ENCODE measurements at places on chromosomes 11 and 22.

- DNase-seq, result no peak
These were observed 8.0 kb downstream of the NAGA start for GRCh38 chr22:42062506-42063170.

- DNase-seq, result no peak
These were observed 91.5 kb upstream of the YWHAH start for GRCh38 chr22:31852691-31853421.

- no peak for DNase-seq
These were observed 53.0 kb downstream of the PARVA start for GRCh38 chr11:12430351-12430750.

DNA sequence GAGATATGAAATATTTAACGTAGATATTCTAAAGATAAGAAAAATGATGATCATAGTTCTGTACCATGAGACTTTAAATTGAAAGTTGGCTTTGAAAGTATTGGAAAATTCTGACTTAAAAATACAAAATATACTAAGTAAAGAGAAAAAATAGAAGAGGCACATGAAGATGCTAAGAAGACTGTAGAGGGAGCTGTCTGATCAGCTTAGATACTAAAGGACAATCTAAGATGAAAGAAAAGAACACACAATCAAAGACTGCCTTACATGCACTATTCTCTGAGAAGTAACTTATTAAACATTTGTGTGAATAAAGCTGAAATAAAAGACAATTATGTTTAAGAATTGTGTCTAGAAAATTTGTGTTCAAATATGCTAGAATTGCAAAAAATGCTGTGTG is 55.1 kb downstream of the RBMXL2 start:
- no peak for DNase-seq

DNA sequence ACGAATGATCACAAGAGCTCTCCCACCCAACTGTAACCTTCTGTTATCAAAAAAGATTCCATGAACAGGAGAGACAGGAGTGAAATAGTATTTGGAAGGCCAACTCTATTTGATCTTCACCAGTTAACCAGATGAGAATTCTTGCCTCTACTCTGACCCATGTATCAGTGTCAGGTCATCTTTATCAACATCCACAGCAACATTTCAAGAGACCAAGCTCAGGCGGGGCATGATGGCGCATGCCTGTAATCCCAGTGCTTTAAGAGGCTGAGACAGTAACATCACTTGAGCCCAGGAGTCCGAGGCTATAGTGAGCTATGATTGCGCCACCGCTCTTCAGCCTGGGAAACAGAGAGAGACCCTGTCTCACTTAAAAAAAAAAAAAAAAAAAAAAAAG is 62.3 kb downstream of the GAB2 start:
- DNase-seq, result no peak

DNA sequence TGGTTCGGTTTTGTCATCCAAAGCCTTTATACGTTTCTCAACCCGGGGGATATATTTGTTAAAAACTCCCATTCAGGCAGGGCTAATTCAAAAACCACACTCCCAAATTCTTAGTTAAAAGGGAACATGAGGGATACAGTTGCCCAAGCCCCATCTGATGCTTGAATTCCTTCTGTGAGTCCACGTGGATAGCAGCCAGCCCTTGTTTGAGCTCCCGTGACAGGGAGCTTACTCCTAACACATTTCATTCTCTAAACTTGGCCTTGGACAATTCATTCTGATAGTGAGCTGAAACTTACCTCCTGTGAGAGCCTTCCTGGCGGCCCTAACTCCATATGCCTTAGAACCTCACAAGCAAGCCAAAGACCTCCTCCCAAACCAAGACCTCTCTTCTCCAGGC is 357.5 kb downstream of the TENM4 start:
- DNase-seq, result no peak

- no peak for DNase-seq
These were observed 24.4 kb upstream of the CBX7 start for GRCh38 chr22:39176714-39177455.

- peak; percentile 49 for DNase-seq
These were observed 5.4 kb downstream of the KBTBD4 start for GRCh38 chr11:47573321-47573720.

DNA sequence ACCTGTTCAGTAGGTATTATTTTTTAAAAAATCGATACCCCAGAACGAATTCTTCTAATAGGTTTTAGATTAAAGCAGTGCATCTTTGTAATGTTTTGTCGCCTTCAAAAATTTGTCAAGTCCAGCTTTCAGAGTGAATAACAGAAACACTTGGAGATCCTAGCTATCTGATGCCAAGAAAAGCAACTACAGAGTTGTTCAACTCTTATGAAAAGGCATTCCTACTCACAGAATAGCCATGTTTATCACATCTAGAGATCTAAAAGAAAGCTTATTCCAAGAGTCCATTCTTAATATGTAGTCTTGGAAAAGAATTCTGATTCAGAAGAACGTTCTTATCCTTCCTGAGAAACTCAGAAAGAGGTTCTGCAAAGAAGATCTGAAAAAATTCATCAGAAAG is 268.5 kb downstream of the TTC28 start:
- no peak for DNase-seq

DNA sequence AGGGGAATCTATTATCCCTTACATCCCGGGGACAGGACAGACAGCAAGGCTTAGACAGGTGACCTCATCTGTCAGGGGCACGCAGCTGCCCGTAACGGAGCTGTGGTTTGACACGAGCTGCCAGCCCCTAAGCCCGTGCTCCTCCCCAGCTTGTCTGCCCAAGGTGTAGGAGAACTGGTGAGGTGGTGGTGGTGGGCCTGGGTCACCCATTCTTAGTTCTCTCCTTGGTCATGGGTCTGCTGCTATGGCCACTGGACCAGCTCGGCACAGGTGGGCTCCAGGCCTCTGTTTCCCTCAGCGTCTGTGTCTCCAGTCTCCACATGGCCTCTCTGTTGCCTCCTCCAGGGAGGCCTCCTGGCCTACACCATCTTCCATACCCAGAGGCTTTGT is 5.4 kb downstream of the PARVG start:
- DNase-seq, result no peak

DNA sequence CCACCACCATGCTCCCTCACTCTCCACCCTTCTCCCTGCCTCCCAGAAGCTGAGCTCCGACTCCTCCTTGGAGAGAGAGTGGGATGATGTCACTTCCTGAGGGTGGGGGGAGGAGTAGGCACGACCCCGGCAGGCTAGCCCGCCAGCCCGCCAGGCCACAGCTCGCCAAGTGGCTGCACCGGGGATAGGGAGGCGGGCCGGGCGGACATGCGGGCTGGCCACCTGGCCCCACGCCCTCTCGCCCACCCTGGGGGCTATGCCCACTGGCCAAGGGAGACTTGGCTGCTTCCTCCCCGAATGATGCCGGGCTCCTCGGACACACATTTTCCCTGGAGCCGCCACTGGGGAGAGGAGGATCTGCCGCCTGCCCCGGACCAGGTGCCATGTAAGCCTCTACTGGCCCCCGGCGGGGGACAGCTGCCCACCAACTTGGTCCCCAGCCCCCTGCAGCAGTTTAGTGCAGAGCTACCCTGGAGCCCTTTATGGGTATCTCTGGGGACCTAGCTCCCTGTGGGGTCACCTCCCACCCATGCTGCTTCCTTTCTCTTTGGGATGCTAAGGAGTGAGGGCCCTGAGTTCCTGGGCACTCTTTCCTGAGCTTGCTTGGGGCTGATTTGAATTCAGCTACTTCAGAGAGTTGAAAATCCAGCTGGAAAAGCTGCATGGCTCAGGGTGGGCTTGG is 33.7 kb upstream of the MYRF start:
- no peak for DNase-seq

GRCh38 chr22:46353483-46354105 is 18.1 kb downstream of the TRMU start:
- no peak for DNase-seq

- no peak for DNase-seq
These were observed 5.0 kb downstream of the SNX19 start for GRCh38 chr11:130911306-130911705.

GRCh38 chr11:36619502-36619901 is 21.5 kb upstream of the RAG2 start:
- DNase-seq, result no peak

GRCh38 chr11:117559698-117560097 is 232.0 kb downstream of the CEP164 start:
- no peak for DNase-seq

- no peak for DNase-seq
These were observed 123.7 kb upstream of the NECTIN1 start for GRCh38 chr11:119852741-119853140.

- no peak for DNase-seq
These were observed 113.2 kb upstream of the RAG2 start for GRCh38 chr11:36711104-36711825.

- no peak for DNase-seq
These were observed at the start of gene OR10A2 for GRCh38 chr11:6862961-6863360. Gene OR10A2, plus strand, starts transcription at chr11:6863057. Its CDS starts 6,698 bp downstream, at chr11:6869755.

DNA sequence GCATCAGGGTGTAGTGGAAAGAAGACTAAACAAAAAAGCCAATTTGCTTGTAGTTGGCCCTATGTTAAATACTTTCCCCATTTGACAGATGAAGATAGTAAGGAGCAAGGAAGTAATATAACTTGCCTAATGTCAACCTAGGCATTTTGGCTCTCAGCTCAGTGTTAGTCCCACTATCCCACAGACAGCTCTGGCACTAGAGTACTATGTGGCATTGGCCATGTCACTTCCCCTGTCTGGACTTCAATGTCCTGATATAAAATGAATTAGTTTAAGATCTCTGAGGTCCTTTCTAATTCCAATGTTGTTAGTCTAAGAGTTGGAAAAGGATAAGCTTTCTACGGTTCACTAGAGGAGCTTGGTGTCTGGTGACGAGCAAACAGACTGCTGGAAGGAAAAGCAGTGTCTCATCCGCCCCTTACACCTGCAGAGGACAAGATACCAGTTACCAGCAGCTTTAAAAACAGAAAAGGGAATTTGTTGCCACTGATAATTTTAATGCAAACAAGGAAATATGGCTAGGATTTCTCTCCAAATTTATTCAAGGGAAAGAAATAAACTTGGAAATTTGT is 92.5 kb downstream of the RELT start:
- DNase-seq, result no peak

- no peak for DNase-seq
These were observed 2.6 kb downstream of the KCNJ5 start for GRCh38 chr11:128893578-128894285.

DNA sequence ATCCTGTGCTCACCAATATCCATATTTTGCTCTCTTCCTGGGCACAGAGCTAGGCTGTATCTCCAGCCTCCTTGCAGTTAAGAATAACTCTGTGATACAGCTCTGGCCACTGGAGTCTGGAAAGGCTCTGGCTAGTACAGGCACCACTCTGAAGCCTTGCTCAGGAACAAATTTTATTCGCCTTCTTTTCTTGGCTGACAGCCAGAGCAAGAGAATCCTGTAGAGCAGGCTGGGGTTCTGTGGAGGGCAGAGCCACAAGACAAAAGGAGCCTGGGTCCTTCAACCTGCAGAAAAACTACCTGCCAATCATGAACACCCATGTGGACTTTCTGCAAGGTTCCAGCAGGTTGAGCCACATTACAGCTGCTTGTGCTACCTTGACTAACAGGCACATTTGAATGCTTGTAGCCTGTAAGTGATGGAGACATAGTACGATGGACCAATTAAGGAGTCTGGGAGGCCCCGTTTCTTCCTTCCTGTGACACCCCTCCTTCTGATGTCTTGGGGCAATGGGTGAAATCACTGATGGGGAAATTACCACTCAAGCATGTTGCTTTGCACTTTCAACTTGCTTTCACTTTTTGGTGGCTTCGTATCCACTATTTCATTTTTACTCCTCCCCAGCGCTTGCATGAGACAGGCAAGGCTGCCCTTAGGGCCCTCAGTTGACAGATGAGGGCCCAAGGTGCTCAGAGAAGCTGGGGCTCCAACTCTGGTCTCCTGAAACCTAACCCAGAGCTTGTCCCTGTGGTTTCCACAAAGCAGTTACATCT is 267.2 kb upstream of the SYN3 start:
- DNase-seq, result no peak

GRCh38 chr11:129937592-129938238 is 42.3 kb upstream of the NFRKB start:
- no peak for DNase-seq

GRCh38 chr11:31542862-31543261 is 33.3 kb downstream of the ELP4 start:
- DNase-seq, result no peak

GRCh38 chr22:44136786-44137185 is 43.9 kb upstream of the PARVG start:
- DNase-seq, result no peak

GRCh38 chr11:87331273-87331672 is 293.5 kb downstream of the TMEM135 start:
- no peak for DNase-seq

DNA sequence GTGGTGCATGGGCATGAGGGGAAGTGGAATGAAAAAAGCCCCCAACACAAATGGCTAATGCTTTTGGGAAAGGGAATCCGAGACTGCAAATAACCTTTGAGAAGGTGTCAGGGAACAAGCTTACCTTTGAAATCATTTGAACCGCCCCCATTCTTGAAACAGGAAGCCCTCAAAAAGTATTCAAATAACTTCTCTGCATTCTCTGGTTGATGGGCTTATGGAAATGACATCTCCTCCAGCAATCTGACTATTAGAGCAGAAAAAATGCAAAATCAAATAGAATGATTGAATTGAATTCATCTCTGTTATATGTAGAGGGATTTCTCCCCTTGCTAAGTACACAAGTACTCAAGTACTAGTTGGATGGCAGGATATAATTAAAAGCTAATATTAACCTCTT is 409.9 kb downstream of the TMEM135 start:
- no peak for DNase-seq

GRCh38 chr11:61514050-61514917 is 5.7 kb downstream of the LRRC10B start:
- no peak for DNase-seq

- DNase-seq, result no peak
These were observed 118.0 kb downstream of the SIK3 start for GRCh38 chr11:116980136-116980793.

DNA sequence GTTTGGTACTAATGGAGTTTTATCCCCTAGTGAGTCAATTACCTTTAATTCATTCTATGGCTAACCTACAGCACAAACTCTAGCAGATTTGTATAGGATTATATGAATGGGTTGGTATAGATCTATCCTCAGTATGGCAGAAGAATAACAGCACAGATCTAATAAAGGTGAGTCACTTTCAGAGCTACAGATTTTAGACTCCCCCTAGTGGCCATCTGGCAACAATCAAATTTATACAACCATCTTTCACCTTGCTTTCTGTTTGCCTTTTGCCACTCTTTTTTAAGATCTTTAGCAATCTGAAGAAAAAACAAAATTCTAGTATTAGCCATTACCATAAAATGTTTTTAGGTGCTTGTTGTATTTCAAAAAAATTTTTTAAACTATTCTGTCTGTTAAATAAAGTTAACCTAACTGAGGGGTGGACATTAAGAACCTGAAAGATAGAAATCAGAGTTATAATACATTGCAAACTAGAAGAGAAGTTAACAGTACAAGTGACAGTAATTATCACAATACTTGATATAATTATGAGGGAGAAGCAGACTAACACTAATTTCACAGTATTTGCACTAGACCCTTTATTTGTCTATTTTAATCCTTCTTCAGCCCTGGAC is 25.8 kb downstream of the DDIAS start:
- DNase-seq, result no peak

DNA sequence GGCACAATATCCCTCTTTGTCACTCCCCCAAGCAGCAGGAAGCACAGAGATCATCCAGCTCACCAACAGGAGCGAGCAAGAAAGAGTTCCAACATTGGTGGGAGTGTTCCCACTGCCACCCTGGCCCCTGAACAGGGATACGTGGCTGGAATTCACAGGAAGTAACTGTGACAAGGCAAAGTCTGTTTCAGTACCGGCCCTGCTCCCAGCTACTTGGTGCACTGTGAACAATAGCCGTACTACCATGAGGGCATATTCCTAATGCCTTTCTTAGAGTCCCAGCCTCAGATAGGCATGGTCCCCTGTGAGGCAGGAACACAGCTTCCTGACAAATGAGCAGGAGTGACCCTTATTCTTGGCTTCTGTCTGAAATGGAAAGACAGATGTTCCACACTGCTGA is 1.8 kb upstream of the SLC37A2 start:
- no peak for DNase-seq

Measured in suprapubic skin (tissue), 4 donors.